Central memory CD8-positive, alpha-beta T cell (primary cell): ENCODE measurements at places on chromosomes 6 and 20.

DNA sequence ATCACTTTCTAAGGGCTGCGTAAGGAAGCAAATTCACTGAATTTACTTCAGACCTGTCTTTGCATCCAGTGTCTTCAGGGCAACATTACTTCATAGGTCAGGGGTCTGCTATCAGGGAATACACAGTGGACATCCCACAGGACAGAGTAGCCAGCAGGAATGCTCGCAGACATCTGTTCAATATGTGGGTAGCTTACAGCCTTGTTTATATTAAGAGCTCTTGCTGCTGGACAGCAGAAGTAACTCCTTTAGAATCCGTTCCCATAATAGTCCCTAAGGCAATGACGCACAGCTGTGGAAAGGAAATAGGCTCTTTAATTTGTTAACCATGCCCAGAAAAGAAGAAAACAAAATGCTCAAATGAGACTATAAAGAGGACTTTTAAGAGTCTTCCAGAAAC lies 198.7 kb downstream of the MOXD1 start:
- no peak for DNase-seq

DNA sequence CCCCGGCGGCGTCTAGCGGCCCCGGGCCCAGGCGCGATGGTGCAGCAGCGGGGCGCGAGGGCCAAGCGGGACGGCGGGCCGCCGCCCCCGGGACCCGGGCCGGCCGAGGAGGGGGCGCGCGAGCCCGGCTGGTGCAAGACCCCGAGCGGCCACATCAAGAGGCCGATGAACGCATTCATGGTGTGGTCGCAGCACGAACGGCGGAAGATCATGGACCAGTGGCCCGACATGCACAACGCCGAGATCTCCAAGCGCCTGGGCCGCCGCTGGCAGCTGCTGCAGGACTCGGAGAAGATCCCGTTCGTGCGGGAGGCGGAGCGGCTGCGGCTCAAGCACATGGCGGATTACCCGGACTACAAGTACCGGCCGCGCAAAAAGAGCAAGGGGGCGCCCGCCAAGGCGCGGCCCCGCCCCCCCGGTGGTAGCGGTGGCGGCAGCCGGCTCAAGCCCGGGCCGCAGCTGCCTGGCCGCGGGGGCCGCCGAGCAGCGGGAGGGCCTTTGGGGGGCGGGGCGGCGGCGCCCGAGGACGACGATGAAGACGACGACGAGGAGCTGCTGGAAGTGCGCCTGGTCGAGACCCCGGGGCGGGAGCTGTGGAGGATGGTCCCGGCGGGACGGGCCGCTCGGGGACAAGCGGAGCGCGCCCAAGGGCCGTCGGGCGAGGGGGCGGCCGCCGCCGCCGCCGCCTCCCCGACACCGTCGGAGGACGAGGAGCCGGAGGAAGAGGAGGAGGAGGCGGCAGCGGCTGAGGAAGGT lies 715 bp downstream of the SOX12 start:
- DNase-seq, result peak; percentile 19

- DNase-seq, result no peak
Observed at GRCh38 chr6:141965016-141965545, 167.6 kb upstream of the GJE1 start.

GRCh38 chr20:59350330-59351156 lies 50.1 kb downstream of the EDN3 start:
- DNase-seq, result no peak

- DNase-seq, result no peak
Observed at GRCh38 chr6:43907789-43908472, 137.9 kb downstream of the VEGFA start.

GRCh38 chr20:51318058-51318949 lies 224.2 kb downstream of the NFATC2 start:
- peak; percentile 40 for DNase-seq

- DNase-seq, result no peak
Observed at GRCh38 chr6:44642870-44643522, 255.5 kb downstream of the CDC5L start.

- DNase-seq, result no peak
Observed at GRCh38 chr6:157088841-157089240, 234.5 kb downstream of the TMEM242 start.

DNA sequence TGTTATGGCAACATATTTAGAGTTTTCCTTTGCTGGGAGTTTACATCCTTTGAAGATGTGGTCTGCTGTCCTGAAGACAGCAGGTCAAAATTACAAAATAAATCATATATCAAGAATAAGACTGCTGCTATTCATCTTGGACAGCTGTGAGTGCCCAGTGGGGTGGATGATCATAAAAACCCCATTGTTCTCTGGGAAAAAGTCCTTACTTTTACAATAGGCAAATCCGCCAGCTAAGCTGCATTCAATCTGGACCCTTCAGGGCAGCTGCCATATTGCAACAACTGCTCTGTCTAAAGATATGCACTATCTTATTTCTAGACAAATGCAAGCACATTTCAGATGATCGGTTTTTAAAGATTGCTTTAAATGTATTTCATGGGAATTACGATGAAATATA lies 19.4 kb downstream of the CASS4 start:
- no peak for DNase-seq

- no peak for DNase-seq
Observed at GRCh38 chr20:13141546-13141945, 79.5 kb upstream of the ISM1 start.

DNA sequence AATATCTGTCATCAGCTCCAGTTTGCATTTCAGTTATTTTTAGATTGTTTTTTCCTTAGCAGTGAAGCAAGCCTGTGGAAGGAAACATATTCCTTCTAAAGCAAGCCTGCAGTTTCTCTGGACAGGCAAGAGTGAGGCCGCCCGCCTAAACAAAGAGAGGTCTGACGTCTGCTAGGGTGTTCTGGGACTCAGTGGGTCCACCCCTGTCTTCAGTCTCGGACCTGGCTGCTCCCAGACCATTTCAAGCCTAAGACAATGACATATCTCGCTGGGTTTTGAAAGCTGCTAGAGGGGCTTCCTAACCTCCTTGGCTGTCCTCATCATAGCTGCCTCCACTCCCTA lies 36.8 kb upstream of the RNF24 start:
- no peak for DNase-seq

- DNase-seq, result no peak
Observed at GRCh38 chr6:1390133-1390945, 963 bp downstream of the FOXF2 start.

- DNase-seq, result no peak
Observed at GRCh38 chr6:163688739-163689362, 274.3 kb downstream of the QKI start.

GRCh38 chr6:154675602-154676088 lies 57.6 kb upstream of the SCAF8 start:
- peak; percentile 87 for DNase-seq

- DNase-seq, result no peak
Observed at GRCh38 chr6:41823178-41823577, 35.7 kb downstream of the TOMM6 start.

- DNase-seq, result no peak
Observed at GRCh38 chr20:23212011-23212410, 125.9 kb upstream of the CD93 start.

DNA sequence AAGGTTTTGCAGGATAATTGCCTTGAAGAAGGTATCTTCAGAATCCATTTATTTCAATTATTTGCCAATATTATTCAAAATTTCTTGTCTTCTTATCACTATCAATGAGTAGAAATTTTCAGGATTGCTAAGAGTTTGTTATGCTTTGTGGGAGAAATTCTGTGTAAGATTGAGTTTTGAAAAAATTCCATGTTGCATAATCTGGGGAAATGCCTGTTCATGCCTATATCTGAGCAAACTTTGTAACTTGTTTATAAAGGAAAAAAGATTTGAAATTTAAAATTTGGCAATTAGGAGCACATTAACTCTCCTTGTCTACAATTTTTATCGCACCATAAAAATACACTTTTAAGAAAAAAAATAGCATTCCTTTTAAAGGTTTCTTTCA lies 39.8 kb upstream of the EDN1 start:
- DNase-seq, result no peak

DNA sequence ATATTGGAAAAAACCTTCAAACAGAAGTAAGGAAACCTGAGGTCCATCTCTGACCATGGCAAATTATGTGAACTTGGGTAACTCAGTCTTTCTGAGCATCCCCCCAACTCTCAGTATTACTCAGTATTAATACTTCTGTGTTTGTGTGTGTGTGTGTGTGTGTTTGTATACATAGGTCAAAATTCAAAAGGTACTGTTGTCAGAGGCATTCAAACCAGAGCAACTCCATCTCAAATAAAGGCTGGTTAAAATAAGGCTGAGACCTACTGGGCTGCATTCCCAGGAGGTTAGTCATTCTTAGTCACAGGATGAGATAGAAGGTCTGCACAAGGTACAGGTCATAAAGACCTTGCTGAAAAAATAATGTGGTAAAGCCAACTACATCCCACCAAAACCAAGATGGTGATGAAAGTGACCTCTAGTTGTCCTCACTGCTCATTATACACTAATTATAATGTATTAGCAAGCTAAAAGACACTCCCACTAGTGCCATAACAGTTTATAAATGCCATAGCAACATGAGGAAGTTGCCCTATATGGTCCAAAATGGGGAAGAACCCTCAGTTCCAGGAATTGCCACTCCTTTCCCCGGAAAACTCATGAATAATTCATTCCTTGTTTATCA lies 33.3 kb upstream of the SLC22A16 start:
- no peak for DNase-seq

GRCh38 chr6:21504790-21505189 lies 88.8 kb upstream of the SOX4 start:
- no peak for DNase-seq

- DNase-seq, result no peak
Observed at GRCh38 chr6:155116571-155116910, 121.4 kb downstream of the TIAM2 start.

DNA sequence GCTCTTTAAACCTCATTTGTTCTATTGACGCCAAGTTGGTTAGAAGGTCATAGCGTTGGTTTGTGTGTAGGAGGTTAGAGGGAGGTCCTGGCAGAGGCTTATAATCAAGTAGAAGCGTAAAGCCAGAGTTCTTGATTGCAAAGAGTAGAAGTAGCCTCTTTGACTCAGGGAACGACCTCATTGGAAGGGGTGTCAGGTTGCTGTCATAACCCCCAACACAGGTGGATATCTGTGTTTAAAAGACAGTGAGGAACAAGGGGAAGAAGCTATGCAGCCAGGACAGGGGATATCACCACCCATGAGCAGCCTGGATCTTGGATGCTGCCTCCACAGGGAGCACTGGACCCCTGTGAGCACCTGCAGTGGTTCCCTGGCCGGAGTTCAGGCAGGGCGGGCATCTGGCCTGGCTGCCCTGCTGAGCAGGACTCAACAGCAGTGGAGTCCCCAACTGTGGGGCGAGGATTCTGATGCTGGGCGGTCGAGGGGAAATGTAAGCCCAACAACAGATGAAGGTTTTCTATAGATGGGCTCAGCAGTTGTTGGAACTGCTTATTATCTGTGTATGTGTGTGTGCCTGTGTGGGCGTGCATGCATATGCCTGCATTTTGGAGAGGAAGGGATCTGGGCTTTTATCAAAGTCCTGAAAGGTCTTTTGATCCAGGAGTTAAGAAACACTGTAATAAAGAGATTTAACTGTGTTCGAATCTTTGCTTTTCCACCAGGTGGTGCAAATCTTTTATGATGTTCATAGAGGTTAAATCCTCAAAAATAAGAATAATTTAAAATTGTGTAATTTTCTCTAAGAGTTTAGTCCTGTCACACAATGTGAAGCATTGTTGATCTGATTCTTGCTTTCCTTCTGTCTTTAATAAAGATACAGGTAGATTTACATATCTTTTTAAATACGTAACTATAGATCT lies 27.7 kb downstream of the HIVEP1 start:
- DNase-seq, result no peak

GRCh38 chr6:156474507-156475120 lies 302.6 kb upstream of the ARID1B start:
- no peak for DNase-seq

- DNase-seq, result no peak
Observed at GRCh38 chr6:80214436-80215022, 108.1 kb downstream of the BCKDHB start.

DNA sequence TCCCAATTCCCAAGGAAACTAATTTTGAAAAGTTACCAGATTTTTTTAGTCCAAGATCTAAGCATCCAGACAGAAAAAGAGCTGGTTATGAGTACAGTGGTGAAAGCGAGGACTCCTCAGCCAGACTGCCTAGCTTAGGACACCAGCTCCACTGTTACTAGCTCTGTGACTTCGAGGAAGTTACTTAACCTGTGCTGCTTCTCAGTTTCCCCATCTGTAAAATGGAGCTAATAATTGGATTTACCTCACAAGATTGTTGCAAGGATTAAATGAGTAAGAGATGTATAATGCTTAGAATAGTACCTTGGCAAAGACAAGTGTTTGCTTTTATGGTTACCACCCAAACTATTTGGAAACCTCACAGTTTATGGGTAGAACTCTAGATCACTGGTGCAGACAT lies 1.1 kb downstream of the NT5DC1 start:
- no peak for DNase-seq

GRCh38 chr6:108211671-108212070 lies 45.8 kb downstream of the NR2E1 start:
- no peak for DNase-seq

DNA sequence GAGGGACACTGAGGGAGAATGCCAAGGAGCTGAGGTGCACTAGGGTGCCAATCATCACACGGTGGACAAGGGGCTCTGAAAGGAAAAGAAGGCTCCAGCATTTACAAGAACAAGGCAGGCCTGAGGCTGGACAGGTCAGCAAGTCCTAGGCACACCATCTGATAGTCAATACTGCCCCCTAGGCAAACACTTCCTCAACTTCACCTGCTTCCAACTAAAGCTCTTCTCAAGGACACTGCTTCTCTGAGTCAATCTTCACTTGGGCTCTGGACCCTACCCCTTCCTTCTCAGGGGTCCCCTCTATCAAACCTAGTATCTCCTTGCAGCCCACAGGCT lies 37.7 kb upstream of the SLC4A11 start:
- no peak for DNase-seq
